ENCODE measurements at places on chromosomes 5 and 9.

- no peak for DNase-seq
Observed at GRCh38 chr5:6115852-6116251, 262.5 kb downstream of the MED10 start.

DNA sequence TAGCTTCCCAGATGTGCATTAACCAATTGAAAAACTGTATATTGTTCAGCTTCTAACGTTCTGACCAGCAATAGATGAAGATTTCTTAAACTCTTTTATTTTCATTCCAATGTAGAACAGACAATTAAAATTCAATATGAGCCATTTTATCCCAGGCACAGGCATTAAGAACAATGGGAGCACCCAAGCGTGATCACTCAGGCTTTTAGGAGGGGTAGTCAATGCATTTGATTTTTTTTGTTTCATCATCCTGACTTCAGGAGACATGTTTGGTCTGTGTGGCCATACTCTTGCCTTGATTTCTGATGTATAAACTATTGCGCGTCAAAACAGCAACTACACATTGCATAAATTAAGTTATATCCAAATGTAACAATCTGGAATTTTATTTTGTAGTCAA is 653.0 kb upstream of the RORB start:
- no peak for DNase-seq

DNA sequence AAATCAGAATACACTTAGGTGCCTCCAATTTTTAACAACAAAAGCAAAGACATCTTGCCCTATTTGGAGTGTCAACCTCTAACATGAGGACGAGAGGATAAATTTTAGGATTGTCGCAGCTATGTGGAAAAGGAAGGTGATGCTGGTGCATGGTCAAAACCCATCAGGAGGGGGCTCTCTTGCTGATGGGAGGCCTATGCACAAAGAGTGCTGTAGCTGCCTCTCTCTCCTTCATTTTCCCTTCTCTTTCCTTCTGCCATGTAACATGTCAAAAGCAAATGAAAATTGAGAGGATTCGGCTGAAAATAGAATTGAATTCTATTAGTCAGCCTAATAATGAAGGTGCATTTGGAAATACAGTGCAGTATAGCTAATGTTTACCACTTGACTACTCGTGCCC is 578.7 kb upstream of the ZNF462 start:
- DNase-seq = no peak

GRCh38 chr9:89815903-89816573 is 211.2 kb downstream of the GADD45G start:
- no peak for DNase-seq

DNA sequence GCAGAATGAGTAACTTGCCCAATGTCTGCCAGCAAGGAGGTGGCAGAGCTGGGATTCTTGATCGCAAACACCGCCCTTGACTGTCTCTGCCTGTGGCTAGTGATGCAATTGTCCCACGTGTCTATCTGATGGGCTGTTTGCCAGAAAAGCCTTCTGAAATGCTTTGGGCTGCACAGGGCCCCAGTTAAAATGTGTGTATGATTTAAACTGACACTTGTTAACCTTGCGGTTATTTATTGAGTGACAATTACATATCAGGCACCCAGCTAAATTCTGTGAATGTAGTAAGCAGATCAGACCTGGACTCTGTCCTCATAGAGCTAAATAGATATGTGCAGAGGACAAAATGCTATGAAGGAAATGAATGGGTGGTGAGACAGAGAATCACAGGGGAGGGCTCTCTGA is 11.6 kb upstream of the IL12B start:
- no peak for DNase-seq

DNA sequence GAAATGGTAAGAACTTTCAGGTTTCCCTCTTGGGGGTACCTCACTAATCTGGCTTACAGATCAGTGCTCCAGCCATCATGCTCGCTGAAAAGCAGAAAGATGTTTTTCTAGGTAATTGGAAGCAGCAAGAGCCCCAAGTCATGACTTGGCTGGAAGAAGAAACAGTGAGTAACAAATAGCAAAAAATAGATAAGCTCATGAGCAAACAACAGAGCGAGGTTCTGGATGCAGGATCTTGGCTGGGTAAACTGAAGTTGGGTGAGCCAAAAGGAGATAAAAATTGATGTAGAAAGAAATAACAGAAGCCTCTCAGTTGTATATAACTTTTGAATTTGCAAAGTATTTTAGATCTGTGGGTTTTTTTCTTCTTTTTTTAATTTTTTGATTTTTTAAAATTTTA is 110.1 kb downstream of the INSYN2B start:
- DNase-seq = no peak
